ENCODE measurements at places on chromosomes 3 and 15.
A peak's percentile ranks its signal among the peaks of the same experiment; 100 is the strongest.

- DNase-seq = no peak
Observed at GRCh38 chr15:73955326-73955725, 29.1 kb downstream of the LOXL1 start.

GRCh38 chr3:79183496-79183895, 584.3 kb downstream of the ROBO1 start:
- DNase-seq = no peak

- no peak for DNase-seq
Observed at GRCh38 chr15:26231096-26231495, 368.0 kb upstream of the ATP10A start.

DNA sequence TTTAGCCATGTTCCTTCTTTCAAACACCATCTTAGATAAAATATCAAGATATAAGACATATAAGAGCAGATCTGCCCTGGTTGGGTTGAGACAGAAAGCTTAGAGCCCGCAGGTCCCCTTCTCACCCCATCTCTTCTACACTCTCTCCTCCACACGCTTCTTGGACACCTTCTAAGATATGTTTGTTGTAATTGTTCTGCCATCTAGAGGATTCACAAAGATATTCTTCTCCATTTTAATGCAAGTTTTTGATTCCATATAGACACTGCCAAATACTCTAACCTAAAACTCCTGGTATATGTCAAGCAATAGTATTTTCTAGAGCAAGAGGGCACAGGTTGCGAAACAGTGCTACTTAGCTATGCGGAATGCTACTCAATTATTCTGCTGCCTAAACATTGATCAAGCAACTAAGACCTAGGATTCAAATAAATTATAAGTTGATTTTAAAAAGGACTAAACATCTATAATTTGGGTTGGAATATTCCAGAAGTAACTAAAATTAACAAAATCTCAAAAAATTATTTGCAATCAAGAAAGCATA, 6.8 kb downstream of the CHRM5 start:
- DNase-seq = no peak

GRCh38 chr15:57356636-57357035, 19.7 kb upstream of the CGNL1 start:
- DNase-seq = peak; percentile 35
